Osteocyte (in vitro differentiated cells): ENCODE measurements at places on chromosomes 16 and 17. TPM values are rescaled to one million over a fixed set of nuclear protein-coding genes. Genes with fewer than 3 reads are reported as not detected.

DNA sequence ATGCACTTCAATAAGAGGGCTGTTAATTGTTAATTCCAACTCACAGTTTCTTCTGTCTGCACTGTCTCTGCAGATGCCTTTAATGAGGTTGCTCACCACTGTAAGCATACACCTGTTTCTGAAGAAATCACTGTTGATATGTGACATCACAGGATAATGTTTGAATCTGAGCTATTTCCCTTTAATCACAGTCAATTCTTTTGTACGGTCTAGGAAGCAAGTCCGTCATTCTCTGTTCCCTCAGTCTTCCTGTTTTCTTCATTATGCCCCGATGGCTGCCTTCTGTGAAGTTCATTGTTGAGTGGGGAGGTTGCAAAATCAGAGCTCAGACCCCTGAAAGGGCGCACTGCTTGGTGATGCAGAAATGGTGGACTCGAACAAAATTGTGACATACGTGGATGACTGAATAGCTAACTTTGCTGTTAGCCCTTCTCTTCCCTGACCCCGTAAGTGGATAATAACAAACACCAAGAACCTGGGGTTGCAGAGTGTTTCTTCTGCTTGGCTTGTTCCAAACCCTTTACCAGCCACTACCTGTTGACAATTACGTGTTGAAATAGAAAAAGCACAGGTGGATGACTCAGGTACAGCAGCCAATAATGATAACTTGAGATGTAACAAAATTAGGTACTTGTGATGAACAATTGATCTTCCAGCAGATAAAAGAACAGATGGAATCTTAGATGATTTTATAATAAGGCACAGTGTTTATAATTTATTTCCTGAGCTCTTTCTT, 71.9 kb upstream of the AXIN2 start:
- DNase-seq, result no peak

- no peak for DNase-seq
These were observed 76.9 kb downstream of the RPA1 start for GRCh38 chr17:1906662-1907101.

SLC4A1 gene
- not detected in 2 replicates for total RNA-seq

GDPD1 gene
- total RNA-seq, result 3.0 and 3.3 TPM in 2 replicates

BICDL2 gene
- not detected in 2 replicates for total RNA-seq

GRCh38 chr17:41278176-41278955, 2.9 kb downstream of the KRTAP9-7 start:
- no peak for DNase-seq
